ENCODE measurements at places on chromosomes 3 and 15.

DNA sequence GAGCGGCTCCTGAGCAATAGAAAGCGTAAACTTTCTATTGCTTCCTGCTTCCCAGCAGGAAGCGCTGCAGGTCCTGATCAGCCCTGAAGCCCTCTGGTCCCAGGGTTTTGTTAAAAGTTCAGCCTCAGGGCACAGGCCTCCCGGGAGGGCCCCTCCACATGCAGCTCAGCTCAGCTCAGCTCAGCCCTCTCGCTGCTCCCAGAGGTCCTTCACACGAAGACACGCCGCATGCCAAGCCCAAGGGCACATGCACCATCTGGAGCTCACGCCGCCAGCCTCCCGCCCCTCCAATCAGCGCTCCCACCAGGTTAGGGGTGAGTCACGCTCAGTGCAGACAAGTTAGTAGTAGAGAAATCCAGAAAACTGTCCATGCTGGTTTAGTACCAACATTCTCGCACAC, 12.7 kb downstream of the TKT start:
- DNase-seq = no peak

GRCh38 chr3:181709537-181710279, 2.0 kb upstream of the SOX2 start:
- DNase-seq = peak; percentile 52

GRCh38 chr3:148992027-148992634, 791 bp downstream of the GYG1 start:
- DNase-seq = peak; percentile 45

DNA sequence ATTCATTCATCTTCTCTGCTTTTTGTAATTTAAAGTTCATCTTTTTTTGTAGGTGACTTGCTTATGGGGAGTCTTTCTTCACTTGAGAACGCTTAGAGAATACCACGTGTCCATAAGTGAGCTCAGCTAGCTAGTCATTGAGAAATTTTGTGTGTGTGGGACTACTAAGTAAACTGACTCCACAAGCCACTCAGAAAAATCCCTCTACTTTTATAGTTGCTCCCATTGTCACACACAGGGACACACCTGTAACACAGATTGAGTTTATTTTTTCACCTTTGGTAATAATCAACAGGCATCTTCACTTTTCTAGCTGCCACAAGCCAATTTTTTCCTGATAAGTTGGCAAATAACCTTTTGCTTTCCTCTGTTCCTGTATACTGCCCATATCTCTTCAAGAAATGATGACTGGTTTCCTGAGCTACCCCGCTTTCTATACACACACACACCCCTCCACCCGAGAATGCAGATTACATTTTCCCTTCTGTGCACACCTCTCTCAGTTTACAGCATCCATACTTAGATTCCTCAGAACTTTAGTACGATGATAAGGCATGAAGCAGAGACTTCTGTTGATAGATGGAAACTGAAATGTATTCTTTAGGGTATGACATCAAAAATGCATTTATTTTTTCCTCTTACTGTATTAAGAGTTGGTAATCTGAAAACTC, 4.6 kb downstream of the TSC22D2 start:
- DNase-seq = no peak

GRCh38 chr15:41347236-41347635, 14.6 kb downstream of the NUSAP1 start:
- no peak for DNase-seq

DNA sequence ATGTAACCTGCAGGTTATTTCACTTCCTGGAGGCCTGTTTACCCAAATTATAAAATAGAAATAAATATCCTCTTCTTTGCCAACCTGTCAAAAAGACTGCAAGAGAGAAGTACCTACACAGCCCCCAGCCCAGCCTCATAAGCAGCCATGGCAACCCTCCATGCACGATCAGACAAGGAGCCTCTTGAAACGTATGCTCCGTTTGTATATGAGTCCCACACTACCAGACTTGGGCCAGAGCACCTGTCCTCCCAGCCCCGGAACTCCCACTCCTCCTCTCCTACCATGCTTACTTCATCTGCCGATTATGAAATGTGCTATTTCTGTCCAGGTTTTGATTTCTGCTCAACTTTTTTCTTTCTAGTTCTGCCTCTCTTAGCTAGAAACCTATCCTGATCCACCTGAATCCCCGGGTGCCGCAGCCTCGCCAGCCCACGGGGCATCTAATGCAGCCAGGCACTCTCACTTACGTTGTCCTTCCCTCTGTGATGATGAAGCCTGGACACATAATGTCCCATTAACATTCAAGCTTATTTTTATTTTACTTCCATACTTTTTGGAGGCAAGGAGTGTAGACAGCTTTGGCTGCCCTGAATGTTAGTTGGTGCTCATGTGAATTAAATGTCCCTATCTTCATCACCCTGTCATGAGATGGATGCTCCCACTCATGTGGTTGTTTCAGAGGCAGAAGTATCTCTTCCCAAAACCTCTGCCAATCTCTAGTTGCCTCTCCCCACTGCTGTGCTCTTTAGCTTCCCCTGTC, 73.8 kb downstream of the MB21D2 start:
- no peak for DNase-seq

- no peak for DNase-seq
These were observed 55.8 kb downstream of the TRIM42 start for GRCh38 chr3:140733623-140734022.

- no peak for DNase-seq
These were observed 14.6 kb upstream of the LRRC2 start for GRCh38 chr3:46580675-46581074.

DNA sequence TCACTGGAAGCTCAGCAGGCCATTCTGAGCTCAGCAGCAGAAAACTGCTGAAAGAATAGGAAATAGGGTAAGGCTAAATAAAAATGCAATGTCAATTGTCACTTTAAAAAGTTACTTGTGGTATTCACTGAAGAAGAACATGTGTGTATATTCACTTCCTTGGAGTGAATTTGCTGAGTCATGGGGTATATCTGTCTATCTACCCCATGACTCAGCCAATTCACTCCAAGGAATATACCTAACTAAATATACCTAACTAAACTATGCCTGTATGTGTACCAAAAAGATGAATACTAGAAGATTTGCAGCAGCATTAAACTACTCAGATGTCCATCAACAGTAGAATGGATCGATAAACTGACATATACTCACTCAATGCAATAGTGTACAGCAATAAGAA, 69.5 kb upstream of the KCNAB1 start:
- DNase-seq = no peak

DNA sequence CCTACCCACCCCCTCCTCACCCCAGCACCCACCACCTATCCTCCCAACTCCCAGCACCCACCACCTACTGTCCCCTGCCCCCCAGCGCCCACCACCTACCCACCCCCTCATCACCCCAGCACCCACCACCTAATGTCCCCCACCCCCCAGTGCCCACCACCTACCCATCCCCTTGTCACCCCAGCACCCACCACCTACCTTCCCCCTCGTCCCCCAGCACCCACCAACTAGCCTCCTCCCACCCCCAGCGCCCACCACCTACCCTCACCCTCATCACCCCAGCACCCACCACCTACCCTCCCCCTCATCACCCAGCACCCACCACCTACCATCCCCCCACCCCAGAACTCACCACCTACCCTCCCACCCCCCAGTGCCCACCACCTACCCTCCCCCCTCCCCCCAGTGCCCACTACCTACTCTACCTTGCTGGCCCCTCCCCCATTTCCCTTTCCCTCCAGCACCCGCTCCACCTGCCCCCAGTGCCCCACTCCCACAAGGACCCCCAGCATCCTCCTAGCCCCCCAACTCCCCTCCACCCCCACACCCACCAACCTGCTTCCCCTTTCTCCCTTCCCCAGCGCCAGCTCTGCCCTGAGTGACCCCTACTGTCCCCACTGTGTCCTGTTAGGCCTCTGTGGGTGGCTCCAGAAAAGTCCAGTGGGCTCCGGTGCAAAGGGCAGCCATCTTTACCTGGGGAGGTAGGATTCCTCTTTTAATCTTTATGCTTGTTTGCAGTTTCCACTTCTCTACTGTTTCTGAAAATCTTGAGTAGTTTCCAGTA, 1.2 kb downstream of the UROC1 start:
- DNase-seq = no peak

- DNase-seq = no peak
These were observed 74.8 kb upstream of the WDR72 start for GRCh38 chr15:53834214-53834613.

GRCh38 chr3:55297245-55297644, 189.9 kb downstream of the WNT5A start:
- DNase-seq = no peak

DNA sequence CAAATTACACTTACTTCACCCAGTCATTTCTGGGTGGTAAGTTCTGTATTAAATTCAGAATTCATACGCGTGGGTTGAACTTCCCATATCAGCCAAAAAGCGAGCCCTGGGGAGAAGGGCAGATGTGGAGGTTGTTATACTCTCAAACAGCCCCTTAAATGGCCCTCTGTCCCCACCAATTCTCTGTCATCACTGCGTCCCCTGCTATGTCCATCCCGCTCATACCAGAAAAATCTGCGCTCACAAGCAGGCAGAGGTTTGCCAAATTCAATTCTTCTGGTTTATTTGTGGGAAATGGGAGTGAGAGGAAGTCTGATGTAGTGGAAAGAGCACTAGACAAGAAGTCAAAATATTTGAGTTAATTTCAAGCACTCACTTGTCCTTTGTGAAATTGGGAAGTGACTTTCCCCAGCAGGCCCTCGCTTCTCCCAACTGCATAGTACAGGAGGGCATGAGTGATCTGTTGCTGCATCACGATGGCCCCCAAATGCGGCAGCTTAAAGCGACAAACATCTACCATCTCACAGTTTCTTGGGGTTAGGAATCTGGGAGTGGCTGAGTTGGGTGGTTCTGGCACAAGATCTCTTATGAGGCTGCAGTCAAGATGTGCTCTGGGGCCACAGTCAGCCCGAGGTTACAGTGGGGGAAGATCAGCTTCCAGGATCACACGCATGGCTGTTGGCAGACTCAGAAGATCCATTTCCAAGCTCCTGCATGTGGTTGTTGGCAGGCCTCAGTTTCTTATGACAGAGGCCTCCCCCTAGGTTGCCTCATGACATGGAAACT, 67.7 kb downstream of the CPN2 start:
- no peak for DNase-seq

DNA sequence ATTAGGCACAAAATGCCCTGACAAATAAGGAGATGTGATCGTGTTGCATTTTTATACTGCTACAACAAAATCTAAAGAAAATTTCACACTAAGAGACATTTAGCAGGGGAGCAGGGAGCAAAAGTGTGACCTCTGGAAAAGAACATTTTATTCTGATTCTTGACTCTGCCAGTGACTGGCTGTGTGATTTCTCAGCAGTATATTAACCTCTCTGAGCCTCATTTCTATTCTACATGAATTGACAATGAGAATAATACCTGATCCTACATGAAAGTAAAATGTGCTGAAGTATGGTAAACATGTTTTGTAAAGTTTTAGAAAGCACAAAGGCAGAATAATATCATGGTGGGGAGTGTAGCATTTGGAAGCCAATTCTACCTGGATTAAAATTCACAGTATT, 273.3 kb downstream of the SLC9A9 start:
- DNase-seq = no peak

- no peak for DNase-seq
These were observed 22.5 kb downstream of the SLC24A1 start for GRCh38 chr15:65644282-65644681.

DNA sequence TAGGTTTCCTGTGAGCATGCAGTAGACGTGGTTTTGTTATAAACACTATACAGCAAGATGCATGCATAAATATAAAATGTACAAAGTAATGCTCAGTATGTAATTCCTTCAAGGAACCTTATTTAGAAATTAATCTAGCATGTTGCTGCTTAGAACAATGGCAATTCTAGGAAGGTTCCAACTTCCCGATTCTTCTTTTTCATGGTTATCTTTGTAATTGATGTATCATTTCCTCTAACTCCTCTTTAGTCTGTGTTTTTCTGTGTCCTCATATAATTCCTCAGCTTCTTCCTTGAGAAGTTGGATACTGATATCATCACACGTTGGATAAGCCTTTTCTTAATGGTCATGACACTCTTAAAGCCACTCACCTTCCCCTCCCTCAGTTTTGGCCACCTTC, 3.5 kb downstream of the TSEN2 start:
- no peak for DNase-seq

DNA sequence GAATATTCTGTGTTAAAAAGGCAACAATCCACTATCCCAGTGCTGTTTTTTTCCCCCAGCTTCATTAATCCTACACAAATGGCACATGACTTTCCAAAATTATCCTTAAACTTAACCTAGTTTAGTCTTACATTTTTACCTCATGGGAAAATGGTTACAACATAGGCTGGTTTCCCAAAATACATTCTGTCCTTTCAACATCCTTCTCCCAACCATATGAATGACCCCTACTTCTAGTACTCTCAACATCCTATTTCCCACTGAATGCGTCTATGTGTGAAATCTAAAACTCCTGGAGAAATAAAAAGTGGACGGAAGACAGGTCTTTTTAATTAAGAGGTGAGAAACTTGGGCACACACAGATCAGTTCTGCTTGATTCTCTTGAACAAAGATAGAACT, 33.3 kb downstream of the ATOSA start:
- no peak for DNase-seq

DNA sequence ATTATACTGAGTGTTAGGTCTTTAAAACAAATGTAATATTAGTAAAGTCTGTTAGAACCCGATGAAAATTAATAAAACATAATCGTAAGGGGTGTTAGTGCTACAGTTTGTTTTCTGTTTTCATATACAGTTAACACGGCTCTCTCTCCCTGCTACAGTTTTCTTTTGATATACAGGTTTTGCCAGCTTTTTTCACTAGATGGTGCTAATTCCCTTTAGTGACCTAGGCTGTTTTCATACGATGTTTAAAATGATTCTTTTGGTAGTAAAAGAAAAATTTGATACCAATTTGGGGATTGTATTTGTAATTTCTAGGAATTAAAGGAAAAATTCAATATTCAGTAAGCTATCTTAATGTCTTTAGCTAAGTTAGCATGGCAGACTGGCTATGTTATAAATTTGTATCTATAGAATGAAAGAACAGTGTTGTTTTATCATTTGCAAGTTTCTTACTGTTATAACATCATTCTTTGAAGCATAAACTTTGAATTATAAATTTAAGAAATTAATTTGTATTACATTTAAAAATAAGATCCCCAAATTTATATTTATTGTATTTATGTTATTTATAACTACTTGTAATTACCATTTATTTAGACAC, 11.5 kb downstream of the APH1B start:
- peak; percentile 52 for DNase-seq

GRCh38 chr3:170741756-170742529, 128.1 kb downstream of the RPL22L1 start:
- DNase-seq = no peak

- DNase-seq = peak; percentile 17
These were observed 124.4 kb downstream of the HCN4 start for GRCh38 chr15:73244333-73244732.

- no peak for DNase-seq
These were observed 745.7 kb upstream of the CCDC54 start for GRCh38 chr3:106631373-106632108.

- no peak for DNase-seq
These were observed 14.6 kb upstream of the LRRC15 start for GRCh38 chr3:194384156-194384555.

- no peak for DNase-seq
These were observed 61.9 kb upstream of the CBLB start for GRCh38 chr3:105930733-105931132.
